SIG-M5 (cell line): ENCODE measurements at places on chromosomes 1 and 21.

GRCh38 chr1:68551459-68551858 is 54.6 kb upstream of the DEPDC1 start:
- DNase-seq: no peak

- DNase-seq: no peak
Observed at GRCh38 chr1:102776071-102776470, 332.3 kb downstream of the COL11A1 start.

GRCh38 chr1:218874313-218874712 is 299.4 kb upstream of the LYPLAL1 start:
- peak; percentile 98 for DNase-seq

GRCh38 chr1:39926343-39926793 is 24.7 kb upstream of the MYCL start:
- DNase-seq: no peak

DNA sequence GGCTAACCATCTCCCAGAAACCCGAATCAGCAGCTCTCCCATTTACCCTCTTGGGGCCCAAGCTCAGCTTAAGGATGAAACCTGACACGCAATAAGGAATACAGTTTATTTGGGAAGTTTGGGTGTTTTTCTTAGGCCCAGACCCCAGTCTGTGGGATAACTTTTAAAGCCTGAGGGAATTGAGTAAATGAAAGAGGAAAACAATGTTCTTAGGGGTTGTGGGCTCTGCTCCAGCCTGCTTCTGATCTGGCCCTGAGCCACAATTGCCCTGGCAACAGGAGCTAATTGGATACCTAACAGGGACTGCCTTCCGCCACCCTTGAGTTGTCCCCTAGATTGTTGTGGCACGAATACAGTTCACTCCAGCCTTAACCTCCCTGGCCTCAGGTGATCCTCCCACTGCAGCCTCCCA is 20.1 kb downstream of the DYRK3 start:
- DNase-seq: no peak

DNA sequence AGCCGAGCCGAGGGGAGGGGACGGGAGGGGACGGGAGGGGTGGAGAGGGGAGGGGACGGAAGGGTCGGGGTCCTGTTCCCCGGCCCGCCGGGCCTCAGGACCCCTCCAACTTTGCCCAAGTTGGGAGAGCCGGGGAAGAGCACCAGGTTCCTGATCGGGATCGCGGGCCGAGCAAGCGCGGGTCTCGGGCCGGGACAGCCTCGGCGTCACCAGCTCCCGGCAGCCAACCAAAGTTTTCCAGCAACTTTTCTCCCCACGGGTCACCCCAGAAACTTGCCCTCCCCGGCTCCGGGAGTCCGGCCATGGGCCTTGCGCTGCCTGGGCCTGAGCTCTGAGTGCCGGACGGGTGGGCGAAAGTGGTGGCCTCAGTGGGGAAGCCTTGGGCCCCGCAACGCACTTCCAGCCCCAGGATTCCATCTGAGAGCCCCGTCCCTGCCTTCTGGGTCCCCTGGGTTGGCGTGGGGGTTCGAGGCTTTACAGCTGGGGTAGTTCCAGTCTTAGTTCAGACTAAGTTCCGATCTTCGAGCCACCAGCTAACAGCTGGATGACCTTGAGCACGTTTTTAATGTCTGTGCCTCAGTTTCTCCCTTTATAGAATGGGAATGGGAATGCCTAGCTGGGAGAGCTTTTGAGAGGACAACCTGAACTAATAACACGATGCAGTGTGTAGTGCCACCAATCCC is 458 bp downstream of the ZC3H12A start:
- no peak for DNase-seq

GRCh38 chr1:154351363-154352068 is 26.2 kb downstream of the ATP8B2 start:
- DNase-seq: no peak

- DNase-seq: no peak
Observed at GRCh38 chr1:214337511-214337910, 56.6 kb downstream of the SMYD2 start.

DNA sequence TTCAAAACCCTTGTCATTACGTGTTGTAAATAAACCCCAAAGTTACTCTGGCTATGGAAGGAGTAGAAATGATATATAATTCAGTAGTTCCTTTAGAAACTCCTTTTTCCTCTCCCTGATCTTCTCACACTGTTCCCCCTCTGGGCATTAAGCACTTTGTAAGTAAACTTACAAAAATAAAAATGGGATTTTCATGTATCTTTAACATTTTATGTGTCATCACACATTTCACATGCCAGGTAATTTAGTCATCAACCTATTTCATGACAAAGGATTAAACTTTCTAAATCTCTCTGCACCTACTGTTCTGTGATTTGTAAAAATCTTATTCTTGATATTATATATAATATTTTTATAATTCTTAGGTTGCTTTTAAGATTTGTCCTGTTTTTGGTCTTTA is 176.9 kb downstream of the NEK7 start:
- DNase-seq: no peak

- no peak for DNase-seq
Observed at GRCh38 chr1:46422261-46422871, 28.2 kb downstream of the FAAH start.

DNA sequence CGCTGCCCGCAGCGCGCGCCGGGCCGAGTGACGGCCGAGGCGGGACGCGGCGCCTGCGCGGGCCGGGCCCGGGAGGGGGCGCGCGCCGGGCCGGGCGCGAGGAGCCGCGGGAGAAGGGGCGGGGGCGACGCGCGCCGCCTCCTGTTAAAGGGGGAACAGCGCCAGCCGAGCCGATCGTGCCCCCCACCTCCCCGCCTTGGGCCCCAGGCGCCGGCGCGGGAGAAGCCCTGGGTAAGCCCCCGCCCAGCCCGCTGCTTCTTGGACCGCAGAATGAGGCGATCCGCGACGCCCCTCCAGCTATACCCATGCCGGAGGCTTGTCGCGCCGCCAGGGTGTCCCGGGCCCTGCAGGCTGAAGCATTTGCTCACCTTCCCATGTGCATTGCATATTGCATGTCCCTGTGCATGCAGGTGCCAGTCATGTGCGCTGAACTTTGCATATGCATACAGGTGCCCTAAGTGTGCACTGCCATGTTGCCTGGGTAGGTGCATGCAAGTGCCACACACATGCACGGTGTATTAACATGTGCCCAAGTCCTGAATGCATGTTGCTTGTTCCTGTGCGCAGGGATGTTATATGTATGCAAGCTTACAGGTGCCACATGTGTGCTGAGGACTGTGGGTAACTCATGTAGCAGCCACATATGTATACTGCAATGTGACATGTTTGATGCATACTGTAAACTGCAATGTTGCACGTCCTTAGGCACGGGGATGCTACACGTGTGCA is at the start of gene ADGRB2:
Gene ADGRB2, minus strand, starts transcription at position 29 of the 729 bp plus-strand sequence. CDS start 7,119 bp downstream, outside the sequence.
- no peak for DNase-seq

GRCh38 chr1:9687874-9688582 is 36.5 kb downstream of the PIK3CD start:
- DNase-seq: no peak

DNA sequence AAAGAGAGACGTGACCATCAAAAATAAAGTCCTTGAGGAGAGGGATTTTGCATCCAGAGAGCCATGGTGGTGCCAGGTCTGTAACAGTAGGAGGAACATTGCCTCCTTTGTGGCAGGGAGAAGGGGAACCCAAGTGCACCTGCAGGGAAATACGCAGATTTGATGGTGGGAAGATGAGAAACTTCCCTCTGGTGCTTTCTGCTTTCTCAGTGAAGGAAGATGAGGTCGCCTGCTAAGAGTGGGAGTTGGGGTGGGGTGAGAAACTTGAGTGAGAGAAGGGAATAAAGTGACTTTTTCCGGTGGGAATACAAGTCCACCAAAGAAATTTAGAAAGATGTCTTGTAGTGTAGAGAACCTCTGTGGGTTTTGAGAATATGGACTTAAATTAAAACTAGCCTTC is 9.1 kb downstream of the PLA2G4A start:
- no peak for DNase-seq

DNA sequence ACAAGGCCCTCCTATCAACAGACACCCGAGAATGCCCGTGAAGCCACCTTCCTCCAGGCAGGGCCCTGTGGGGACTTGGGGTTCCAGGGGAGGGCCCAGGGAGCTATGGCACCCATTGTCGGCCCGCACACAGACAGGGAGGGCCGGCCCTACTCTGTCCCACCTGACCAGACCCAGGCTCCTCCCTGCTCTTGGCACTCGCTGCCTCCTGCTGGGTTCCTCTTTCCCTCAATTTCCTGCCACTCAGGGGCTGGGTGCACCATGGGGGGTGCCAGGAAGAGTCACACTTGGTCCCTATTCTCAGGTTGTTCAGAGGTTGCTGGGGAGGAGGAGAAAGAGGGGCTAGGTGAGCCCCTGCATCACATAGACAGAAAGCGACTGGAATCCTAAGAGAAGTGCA is 8.0 kb upstream of the OXCT2 start:
- DNase-seq: no peak

DNA sequence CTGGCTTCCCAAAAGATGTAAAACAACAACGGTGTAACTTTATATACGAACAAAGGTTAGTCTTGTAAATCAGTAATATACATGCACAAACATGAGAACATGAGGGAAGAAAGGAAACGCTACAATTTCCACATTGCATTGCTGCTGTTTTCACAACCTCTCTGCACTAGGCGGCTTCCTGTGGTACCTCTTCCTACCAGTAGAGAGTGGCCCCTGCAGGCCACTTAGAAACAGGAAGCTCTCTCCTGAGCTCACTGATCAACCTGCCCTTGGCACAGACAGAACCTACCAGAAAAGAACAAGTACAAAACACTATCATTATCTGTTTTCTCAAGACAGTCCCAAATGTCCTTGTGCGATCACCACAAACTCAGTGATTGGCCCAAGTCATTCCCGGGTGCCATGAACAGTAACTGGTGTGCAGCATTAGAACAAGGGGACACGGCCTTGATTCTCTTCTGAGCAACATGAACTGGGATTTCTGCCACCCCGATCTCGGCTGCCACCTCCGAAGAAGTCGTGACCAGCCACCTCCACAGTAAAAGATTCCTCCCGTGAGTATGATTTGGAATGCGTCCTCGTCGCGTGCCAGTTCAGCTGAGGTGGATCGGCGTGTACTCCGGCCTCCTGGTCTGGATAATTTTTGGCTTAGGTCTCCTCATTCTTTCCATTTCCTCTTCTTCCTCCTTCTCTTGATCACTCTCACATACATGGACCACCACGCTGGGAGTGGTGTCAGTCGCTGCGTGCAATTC is 5.7 kb upstream of the KCNE1 start:
- peak; percentile 49 for DNase-seq

DNA sequence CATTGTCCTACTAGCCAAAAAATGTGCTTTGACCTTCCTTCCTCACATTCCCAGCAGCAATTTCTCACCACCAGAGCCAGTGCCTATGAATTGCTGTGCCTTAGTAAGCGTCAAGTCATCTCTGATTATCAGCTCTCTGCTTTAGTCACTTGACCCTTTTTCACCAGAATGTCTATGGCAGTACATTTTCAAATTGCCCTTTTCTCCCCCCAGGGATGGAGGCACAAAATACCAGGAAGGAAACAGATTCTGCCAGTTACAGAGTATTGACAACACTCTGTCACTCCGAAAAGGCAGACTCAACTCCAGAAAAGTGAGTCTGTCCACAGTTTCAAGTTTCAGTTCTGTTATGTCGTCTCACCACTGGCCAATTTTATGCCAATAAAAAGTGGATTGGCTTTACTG is 167.4 kb downstream of the TNFSF18 start:
- DNase-seq: no peak
